ENCODE measurements at places on chromosomes 12 and 14. TPM values are rescaled to one million over a fixed set of nuclear protein-coding genes. Genes with fewer than 3 reads are reported as not detected.

Gene LRRC10
- not detected for total RNA-seq

Gene TAS2R8
- not detected for total RNA-seq

Gene TCL1B
- total RNA-seq: not detected

Gene PRH2
- total RNA-seq: not detected

Gene PTPRQ
- total RNA-seq: not detected

Gene ATF7
- 19.1 TPM for total RNA-seq

Gene EMP1
- total RNA-seq: 95.0 TPM

Gene NPFF
- not detected for total RNA-seq
